Central memory CD4-positive, alpha-beta T cell (primary cell): ENCODE measurements at places on chromosomes 3 and 15.

- no peak for DNase-seq
These were observed 67.2 kb upstream of the XCR1 start for GRCh38 chr3:46094506-46094905.

DNA sequence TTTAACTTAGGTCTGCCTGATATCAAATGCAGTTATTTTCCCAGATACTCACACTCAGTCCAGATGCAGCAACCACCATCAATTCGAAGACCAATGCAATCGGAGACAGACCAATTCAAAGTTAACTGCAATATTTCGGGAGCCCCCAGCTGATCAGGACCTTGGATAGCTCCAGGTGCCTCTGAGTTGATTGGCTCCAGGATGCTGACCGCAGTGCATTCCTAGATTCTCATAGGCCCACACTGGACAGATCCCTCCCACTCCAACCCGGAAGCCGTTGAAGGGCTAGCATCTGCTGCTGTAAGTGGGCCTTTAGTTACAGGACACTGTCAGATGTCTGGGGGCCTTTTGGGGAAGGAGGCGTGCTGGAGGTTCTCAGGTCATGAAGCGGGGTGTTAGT lies 89.5 kb upstream of the ATP2B2 start:
- peak; percentile 24 for DNase-seq

DNA sequence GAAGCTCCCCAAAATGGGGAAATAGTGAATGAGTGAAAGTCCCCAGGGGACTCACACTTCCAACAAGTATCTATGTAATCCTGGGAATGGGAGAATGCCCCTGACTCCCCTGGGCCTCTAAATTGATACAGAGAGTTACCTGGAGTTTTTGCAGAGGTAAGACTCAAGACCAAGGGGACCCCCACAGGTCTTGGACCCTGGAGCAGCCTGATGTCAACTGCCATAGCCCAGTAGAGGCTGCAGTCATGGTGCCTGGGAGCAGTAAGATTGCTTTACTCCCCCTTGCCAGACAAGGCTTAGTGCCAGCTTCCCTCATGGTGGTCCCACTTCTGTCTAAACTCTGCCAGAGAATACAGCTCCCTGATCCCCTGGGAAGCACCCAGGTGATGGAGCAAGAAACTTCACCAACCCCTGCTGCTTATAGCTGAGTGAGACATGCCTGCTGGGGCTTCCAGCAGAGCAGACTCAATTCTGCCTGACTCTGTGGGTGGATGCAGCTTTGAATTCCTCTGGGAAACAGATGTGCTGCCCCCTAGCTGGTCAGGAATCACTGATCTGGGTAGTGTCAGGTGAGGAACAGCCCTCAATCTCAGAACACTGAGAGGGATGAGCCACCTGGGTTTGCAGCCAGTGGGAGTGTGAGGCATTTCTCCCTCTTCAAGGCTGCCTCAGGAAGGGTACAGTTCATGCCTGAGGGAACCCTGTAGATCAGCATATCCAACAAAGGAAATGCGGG lies 485.9 kb downstream of the NSUN3 start:
- DNase-seq = no peak

GRCh38 chr3:78090382-78090781 lies 1050.5 kb downstream of the ROBO2 start:
- no peak for DNase-seq

DNA sequence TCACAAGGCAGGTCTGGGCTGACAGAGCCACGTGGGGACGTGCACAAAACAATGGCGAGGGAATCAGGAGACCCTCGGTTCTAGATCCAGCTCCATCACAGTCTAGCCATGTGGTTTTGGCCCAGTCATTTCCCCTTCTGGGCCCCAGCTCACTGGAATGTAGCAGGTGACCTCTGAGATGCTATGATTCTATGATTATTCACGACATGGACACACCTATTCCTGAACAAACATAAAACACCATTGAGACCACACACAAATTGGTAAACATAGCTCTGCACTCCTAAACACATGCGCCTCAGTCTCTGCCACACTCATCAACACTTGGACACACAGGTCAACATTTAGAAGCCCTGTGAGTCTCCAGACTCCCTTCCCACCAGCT lies 9.0 kb downstream of the IGDCC4 start:
- no peak for DNase-seq

DNA sequence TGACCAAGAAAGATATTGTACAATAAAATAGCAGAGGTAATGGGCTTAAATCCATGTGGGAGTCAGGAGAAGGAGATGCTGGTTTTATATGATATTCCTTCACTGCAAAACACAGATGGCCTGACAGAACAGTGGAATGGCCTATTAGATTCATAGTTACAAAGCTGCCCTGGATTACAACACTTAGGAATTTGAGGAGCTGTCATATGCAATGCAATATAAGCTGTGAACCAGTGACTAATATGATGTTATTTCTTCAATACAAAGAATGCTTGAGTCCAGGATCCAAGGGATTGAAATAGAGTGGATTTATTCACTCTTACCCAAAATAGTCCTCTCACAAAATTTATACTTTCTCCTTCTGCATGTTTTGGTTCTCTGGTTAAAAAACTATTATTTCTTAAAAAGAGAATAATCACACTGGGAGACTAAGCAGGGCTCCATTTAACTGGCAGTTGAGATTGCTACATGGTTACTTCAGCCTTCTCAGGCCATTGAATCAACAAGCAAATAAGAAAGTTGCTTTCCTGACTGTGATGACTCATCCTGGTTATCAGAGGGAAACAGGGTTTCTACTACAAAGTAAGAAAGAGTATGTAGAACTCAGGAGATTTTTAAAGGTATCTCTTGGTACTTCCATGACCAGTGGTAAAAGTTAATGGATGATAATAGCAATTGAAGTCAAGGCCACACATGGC lies 79.8 kb upstream of the ZPLD1 start:
- DNase-seq = no peak

GRCh38 chr15:59419170-59419569 lies 18.8 kb upstream of the FAM81A start:
- no peak for DNase-seq

DNA sequence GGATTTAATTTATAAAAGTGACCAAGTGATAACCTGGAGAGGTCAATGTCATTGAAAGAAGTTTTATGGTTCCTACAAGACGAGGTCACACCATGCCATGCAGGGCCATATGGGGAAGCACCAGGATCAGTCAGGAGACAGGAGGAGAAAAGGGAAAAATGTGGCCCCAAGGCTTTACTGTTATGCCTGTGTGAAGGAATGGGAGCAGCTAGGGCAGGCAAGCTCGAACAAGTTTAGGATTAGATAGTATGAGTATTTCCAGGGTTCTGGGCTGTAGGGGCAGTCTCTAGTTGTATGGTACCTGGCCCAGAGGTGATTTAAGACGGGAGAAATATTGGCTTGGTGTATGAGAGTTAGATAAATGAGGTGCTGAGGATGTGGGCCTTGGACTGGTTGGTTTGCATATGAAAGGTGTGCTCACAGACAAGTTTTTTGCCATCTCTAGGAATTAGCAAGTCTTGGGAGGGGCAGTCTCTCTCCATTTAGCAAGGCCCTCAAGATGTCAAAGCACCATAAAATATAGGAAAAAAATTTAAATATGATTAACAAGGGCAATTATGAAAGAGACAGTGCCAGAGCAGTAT lies 36.3 kb upstream of the DCLK3 start:
- DNase-seq = no peak

- DNase-seq = no peak
These were observed 6.8 kb downstream of the C3orf80 start for GRCh38 chr3:160232014-160232413.

DNA sequence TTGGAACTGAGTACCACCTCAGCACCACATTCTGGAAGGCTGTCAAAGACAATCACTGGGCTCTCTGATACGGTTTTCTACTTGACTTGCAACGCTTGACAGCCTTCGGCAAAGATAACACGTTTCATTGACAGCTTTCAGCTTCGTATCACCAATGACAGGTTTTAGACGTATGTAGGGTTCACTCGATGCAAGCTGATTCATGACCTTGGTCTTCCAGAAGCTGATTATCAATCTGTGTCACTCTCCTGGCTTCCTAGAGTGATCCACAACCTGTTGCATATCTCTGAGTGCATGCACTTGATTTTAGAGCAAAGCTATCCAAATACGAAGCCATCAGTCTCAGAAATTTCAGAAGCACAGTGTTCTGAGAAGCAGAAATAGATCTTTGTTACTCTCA lies 381.6 kb downstream of the FEZF2 start:
- no peak for DNase-seq

GRCh38 chr3:111051354-111051753 lies 20.3 kb upstream of the NECTIN3 start:
- DNase-seq = no peak

DNA sequence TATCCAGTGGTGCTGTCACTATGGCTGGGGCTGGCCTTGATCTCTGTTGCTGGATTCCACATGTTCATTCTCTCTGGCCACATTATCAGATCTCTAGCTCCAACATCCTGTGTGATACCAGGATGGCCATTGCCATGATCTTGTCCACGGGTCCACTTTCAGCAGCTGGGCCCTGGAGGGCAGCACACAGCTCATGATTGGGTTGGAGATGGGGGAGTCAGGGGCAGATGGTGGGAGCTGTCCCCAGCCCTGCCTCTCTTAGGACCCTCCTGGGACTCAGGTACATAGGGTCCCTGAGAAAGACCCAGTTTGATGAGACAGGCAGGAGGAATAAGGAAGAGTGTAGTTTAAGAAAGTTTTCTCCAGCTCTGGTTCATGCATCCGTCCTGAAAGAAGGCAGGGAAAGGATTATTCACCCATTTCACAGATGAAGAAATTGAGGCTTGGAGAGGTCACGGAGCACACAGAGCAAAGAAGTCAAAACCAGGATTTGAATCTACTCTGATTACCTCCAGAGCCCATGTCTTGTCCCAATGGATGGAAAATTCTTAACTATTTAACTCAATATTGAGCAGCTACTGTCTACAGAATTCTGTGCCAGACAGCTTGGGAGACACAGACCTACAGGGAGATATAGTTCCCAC lies 100.5 kb downstream of the LINGO1 start:
- DNase-seq = no peak

DNA sequence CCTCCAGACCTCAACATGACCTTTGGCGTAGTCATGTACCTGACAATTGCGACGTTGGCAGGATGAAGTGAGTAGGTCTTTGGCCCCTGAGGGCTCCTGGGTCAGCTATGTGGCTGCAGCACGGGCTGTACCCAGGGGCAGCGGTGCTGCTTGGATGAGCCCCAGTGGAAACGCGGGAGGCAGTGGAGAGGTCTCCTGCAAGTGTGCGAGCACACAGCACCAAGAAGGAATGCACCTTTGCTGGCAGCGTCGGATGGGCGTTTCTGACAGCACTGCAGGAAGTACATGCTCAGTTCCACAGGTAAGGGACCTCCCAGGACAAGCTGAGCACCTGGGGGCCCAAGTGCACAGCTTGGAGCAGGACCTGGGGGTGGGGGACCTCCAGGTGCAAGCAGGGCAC lies 67.4 kb upstream of the UNC13C start:
- no peak for DNase-seq

DNA sequence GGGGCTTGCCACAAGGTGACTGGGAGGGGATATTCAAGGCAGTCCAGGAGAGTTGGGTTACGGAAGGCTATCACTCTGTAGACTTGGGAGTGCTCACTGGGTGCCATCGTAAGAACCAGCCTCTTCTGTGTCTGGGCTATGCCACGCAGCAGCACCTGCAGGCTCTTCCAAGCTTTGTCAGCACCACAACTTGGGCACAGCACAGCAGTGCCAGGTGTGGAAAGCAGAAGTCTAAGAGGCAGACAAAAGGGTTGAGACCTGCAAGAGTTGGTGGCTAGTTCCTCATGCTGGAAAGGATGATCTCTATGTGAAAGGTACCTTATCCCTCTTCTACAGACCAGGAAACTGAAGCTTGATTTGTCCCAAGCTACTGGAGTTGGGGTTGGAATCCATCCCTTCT lies 15.8 kb downstream of the CX3CR1 start:
- no peak for DNase-seq

DNA sequence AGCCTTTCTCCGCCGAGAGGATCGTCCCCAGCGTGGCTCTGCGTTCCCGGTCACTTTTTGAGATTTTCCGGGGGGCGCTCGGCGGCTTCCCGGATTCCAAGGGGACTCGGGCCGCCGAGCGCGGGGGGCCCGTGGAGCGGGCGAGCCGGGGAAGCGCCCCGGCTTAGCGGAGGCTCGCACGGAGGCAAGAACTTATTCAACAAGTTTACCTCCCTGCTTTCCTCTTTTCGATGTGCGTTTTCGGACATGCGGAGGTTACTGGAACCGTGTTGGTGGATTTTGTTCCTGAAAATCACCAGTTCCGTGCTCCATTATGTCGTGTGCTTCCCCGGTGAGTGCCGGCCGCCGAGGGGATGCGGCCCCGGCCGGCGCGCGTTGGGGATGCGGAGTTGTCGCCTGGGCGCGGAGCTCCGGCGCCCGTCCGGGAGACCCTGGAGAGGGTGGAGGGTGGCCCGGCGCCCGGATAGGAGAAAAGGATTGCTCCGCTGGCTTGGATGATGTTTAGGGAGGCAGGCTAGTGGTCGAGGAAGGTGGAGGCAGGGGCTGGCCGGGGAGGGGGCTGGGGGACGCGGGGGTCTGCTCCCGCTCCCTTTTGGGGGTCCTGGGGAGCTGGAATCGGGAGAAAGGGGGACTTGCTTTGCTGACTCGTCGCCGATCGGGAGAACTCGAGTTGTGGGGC lies 810 bp downstream of the PTPRG start:
- no peak for DNase-seq

GRCh38 chr3:113847664-113848461 lies 9.3 kb downstream of the GRAMD1C start:
- DNase-seq = no peak

DNA sequence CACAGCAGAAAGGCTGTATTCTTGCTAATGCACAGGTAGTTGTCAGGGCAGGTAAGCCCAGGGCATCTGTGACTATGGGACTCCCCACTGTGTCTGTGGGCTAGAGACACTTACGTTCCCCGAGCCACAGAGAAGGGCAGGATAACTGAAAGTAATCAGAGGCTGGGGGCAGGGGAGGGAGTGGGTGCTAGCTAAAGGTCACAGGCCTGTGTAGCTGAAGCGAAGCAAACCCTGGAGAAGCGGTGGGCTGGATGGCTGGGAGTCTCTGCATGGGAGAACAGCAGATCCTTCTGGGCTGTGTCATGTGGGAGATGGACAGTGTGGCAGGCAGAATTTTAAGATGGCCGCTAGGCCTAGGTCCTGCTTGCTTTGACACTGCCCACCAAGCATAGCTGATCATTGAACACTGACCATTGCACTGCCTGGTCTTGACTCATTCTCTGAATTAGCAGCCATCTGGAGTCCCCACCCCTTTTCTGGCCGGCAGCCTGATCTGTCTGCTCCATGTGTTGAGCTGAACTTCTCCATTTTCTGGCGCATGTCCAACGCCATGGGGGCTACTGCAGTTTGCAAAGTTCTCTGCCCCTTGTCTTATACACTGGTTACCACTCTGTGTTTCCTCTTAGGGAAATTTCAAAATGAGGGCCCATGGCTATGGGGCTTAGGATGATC lies 110.0 kb downstream of the DGKG start:
- no peak for DNase-seq
